ENCODE measurements at places on chromosomes 1 and 21. TPM values are rescaled to one million over a fixed set of nuclear protein-coding genes. Genes with fewer than 3 reads are reported as not detected.

DNA sequence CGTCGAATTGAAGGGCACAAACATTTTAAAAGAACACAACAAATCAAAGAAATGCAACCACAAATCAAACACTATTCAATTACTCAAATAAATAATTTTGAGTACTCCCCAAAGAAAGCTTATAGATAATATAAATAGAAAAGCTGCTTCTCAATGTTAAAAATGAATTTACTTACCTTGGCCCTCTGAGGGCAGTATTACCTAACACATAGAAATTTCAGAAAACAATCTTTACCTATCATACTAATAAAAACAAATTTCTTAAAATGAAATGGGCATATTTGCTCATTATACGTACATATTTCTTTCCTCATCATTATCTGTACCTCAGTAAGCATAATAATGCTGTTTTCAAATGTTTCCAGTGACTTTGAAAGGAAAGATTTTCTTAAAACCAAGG, 141.8 kb downstream of the AKT3 start:
- DNase-seq, result no peak
- H3K36me3 ChIP-seq, result no peaks in the 10 kb centered on the region
- H3K27ac ChIP-seq, result no peak overlapping the region
- peaks cover 3% of the 10 kb centered on the region for H3K4me1 ChIP-seq

DNA sequence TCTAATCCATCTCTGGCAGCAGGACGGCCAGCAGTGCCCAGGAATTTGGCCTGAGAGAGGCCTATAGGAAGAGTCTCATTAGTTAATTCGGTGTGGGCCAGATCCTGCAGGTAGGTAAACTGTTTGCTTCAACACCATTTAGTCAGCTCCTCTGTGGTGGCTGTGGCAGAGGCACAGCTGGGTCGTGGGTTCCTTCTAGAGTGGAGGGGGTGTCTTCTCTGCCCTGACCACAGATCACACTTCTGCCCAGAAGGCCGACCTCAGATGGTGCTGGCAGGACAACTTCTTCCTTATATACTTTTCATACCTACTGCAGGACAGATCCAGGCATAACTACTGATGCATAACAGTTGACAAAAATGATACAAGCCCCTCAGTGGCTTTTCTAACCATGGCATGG, 281.4 kb downstream of the RPS6KC1 start:
- DNase-seq, result no peak

GRCh38 chr1:244080343-244080929, 29.4 kb downstream of the ZBTB18 start:
- H3K27me3 ChIP-seq, result no peaks in the 10 kb centered on the region
- no peak overlapping the region for H3K27ac ChIP-seq

- H3K27ac ChIP-seq, result peak overlapping the region; percentile 91
- H3K27me3 ChIP-seq, result no peaks in the 10 kb centered on the region
- H3K4me1 ChIP-seq, result peaks cover 14% of the 10 kb centered on the region
- no peak overlapping the region for H3K4me3 ChIP-seq
- H3K36me3 ChIP-seq, result no peaks in the 10 kb centered on the region
These were observed 150.6 kb downstream of the TGFBR3 start for GRCh38 chr1:91735266-91735845.

- H3K4me1 ChIP-seq, result peaks cover 2% of the 10 kb centered on the region
- no peak overlapping the region for H3K4me3 ChIP-seq
- no peak overlapping the region for H3K27ac ChIP-seq
- no peak for DNase-seq
- no peaks in the 10 kb centered on the region for H3K36me3 ChIP-seq
These were observed 650.4 kb downstream of the LTN1 start for GRCh38 chr21:28342212-28342810.

DNA sequence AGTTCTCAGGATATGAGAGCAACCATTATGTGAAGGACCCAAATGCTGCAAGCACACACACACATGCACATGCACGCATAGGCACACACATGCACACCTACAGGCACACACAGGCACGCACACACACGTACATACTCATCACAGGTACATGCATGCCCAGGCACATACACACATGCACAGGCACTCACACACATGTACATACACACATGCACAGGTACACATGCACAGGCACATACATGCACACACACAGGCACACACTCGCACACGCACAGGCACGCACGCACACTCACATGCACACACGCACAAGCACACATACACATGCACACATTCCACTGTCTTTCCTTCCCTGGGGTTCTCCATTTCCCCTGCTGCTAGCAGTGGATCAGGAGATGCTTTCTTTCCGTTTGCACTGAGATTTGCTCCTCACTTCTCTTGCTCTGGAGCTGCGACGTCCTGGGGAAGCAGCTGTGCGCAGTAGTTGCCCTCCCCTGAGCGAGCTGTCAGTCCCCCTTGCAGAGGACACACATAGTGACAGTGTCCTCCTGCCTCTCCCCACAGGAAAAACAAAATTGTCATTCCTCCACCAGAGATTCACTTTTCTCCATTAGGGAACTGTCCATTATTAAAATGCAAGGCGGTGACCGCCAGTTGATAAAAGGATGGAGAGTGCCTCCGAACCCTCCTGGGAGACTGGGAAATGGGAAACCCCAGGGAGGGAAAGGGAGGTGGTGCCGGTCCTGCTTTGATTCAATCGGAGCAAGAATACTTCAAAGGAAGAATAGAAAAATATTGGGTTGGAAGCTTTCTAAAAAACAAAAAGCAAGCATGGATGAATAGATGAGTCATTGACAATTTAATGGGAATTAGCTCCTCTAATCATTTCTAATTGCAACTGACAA, 69.5 kb downstream of the WDR4 start:
- H3K36me3 ChIP-seq, result no peaks in the 10 kb centered on the region
- DNase-seq, result no peak
- no peaks in the 10 kb centered on the region for H3K4me1 ChIP-seq
- H3K27ac ChIP-seq, result no peak overlapping the region
- no peak overlapping the region for H3K4me3 ChIP-seq

DNA sequence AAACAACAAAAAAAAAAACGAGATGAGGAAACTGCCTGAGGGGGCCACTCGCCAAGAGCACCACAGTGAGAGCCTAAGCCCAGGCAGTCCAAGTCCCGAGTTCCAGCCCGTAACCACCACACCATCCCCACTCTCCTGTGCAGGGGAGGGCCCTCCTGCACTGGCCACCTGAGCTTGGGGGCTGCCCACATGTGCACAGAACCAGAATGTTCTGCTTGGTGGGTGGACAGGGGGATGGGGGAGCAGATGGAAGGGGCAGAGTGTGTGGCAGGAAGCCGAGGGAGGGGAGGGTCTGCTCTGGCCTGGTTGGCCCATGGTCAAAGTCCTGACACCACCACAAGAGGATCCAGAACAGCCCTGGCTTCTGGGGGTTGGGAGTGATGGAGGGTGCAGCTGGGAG, 17.6 kb downstream of the ADPRS start:
- no peaks in the 10 kb centered on the region for H3K36me3 ChIP-seq
- no peak overlapping the region for H3K27ac ChIP-seq
- no peaks in the 10 kb centered on the region for H3K27me3 ChIP-seq
- no peaks in the 10 kb centered on the region for H3K4me1 ChIP-seq
- DNase-seq, result no peak

GRCh38 chr1:224170748-224171478, 12.1 kb upstream of the DEGS1 start:
- H3K36me3 ChIP-seq, result no peaks in the 10 kb centered on the region
- no peak overlapping the region for H3K4me3 ChIP-seq
- H3K27ac ChIP-seq, result no peak overlapping the region

- DNase-seq, result no peak
- H3K27ac ChIP-seq, result no peak overlapping the region
- H3K27me3 ChIP-seq, result no peaks in the 10 kb centered on the region
- H3K4me3 ChIP-seq, result no peak overlapping the region
These were observed 199.1 kb upstream of the KCND3 start for GRCh38 chr1:112188611-112189010.

GRCh38 chr1:159279773-159280172, 22.4 kb upstream of the FCER1A start:
- H3K27ac ChIP-seq, result no peak overlapping the region
- H3K4me1 ChIP-seq, result no peaks in the 10 kb centered on the region
- no peaks in the 10 kb centered on the region for H3K27me3 ChIP-seq
- H3K4me3 ChIP-seq, result no peak overlapping the region

DNA sequence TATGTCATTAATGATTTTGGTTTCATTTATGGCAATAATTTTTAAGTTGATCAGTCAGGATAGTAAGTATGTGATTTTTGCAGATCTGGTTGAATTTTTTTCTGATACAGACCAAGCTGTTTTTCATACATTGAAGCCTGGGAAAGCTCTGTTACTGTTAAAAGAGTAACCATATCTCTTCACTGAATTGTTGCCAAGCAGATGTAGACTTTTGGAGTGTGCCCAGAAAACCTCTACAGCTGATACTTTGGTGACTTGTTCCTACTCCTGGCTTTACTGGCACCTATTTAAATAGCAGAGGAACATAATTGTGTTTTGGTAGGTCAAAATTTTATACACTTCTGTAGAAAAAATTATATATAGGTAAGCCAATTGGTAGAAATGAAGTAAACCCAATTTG, 49.4 kb downstream of the NFIA start:
- no peak for DNase-seq
- no peaks in the 10 kb centered on the region for H3K27me3 ChIP-seq
- peaks cover 4% of the 10 kb centered on the region for H3K4me1 ChIP-seq

NUP133 gene
- 44.4 TPM for total RNA-seq

SYT14 gene
- 1.0 TPM for total RNA-seq

RAB3B gene
- not detected for total RNA-seq

FCRLB gene
- total RNA-seq, result 0.26 TPM

FMO4 gene
- 10.7 TPM for total RNA-seq

PDZK1 gene
- not detected for total RNA-seq

All from uterus (tissue), 4 donors.